H54 (cell line): ENCODE measurements at places on chromosomes 2 and 18.

DNA sequence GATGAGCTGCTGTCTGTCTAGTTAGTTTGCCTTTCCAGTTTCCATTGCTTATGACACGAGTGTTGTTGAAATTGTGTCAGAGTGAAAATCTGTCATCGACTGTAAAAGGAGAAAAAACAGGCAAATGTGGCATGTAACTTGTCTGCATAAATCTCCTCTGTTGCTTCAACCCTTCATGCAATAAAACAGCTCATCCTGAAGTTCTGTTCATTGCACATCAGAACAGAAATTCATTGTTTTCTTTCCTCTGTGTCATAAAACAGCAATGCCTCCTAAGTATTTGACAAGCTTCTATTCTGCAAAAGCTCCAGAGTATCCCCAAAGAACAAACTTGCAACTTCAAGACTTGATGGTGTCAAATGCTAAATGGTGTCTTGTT lies 432.1 kb downstream of the MEIS1 start:
- DNase-seq, result no peak

DNA sequence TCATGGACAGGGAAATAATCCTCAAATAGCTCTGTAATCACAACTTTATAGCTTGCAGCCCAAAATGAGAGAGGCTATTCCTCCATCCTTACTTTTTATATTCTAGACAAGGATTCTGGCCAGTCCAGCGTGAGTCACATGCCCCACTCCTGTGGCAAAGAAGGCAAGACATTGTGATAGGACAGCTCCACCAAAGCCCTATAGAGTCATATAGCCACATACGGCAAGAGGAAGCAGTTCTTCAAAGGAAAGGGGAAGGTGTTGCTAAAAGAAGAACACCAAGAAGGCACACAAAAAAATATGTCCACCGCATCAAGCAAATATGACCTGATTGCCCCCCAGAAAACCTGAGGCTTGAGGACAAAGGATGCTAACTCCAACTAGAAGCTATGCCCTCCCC lies 3.4 kb upstream of the GFPT1 start:
- no peak for DNase-seq

- DNase-seq, result no peak
These were observed 149.5 kb downstream of the CCBE1 start for GRCh38 chr18:59547581-59548182.

DNA sequence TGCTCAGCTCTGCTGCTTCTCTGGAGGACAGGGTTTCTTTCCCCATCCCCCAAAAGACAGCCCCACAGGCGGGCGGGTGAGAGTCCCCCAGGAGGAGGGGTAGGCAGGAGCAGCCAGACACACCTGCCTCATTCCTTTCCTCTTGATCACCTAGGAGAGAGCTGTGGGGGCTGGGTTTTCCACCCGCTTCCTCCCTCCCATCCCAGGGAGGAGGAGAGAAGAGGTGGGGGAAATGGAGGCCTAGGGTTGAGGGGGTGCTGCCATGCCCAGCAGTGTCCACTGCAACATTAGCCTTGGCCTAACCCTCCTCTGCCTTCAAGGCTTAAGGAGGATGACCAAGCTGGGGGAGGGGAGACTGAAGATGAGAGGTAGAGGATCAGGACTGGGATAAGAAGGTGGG lies 14.7 kb downstream of the WNT10A start:
- DNase-seq, result no peak

- no peak for DNase-seq
These were observed 16.9 kb downstream of the KLHL41 start for GRCh38 chr2:169526451-169526850.

- no peak for DNase-seq
These were observed 106.5 kb upstream of the TEX51 start for GRCh38 chr2:126792186-126792585.

DNA sequence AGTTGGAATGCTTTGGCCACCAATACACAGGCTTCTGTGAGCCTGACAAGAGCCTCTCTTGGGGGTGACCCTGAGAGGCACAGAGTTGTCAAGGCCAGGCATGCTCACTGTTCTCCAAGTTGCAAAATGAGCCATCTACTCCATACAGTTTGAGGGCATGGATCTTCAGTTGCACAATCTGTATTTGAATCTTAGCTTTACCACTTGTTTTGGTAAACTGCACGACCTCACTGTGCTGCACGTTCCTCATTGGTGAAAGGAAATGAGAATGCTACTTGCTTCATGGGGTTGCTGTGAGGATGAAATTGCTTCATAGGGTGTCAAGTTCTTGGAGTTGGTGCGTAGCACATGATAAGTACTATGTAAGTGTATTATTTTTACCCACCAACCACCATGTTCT lies 12.0 kb upstream of the HAAO start:
- no peak for DNase-seq

DNA sequence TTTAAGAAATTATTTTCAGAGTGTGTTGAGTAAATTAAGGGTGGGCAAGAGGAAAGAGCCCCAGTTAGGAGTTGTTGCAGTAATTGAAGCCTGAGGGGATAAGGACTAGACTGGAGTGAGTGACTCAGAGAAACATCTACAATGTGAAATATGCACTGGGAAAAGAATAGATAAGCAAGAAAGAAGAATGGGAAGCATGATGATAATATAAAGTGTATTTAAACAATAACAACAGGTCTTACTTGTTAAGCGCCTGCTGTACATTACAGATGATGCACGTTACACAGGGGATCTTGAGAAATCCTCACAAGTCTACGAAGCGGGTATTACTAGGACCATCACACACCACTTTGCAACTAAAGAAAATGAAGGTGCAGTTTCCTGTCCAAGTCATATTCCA lies 73.6 kb upstream of the STK17B start:
- DNase-seq, result no peak

- DNase-seq, result no peak
These were observed 37.1 kb downstream of the B4GALT6 start for GRCh38 chr18:31647127-31647753.

- no peak for DNase-seq
These were observed 4.0 kb downstream of the CWC22 start for GRCh38 chr2:180003073-180003472.

GRCh38 chr2:110720547-110720946 lies 11.8 kb upstream of the ACOXL start:
- no peak for DNase-seq

GRCh38 chr2:119253114-119253702 lies 29.6 kb downstream of the STEAP3 start:
- no peak for DNase-seq

GRCh38 chr2:143252138-143252907 lies 123.1 kb downstream of the ARHGAP15 start:
- no peak for DNase-seq

DNA sequence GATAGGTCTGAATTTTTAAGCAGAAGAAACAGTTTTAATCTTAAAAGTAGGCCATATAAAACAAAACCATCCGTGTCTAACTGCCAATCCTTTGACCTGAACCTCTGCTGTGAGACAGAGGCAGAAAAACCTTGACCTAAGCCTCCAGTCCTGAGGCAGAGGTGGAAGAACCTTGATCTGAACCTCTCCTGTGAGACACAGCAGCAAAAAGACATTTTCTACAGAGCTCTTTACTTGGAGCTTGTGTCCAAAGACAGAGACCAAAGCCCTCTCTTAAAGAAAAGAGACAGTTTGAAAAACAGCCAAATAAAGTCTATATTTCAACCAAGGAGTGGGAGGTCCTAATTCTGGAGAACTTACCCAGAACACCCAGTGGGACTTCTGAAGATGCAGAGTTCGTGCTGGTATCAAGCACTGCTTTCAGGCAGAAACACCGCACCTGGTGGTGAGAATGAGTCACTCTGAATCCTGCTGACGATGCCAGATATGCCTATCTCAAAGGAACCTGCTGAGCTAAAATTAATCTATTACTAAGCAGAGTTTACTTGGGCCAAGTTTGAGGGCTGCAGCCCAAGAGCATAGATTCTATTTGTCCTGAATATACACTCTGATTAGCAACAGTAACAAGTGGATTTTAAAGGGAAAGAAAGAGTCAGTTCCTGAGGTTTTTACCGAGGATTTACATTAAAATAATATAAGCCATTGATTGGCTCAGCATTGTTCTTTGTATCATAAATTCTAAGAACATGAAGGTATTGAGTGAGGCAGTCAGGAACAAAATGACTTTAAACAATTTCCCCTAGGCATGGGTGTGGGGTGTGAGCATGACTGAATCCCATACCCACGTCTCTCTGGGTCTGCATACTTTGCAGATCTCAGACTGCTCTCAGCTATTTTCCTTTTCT lies 806.4 kb downstream of the TRIB2 start:
- no peak for DNase-seq

DNA sequence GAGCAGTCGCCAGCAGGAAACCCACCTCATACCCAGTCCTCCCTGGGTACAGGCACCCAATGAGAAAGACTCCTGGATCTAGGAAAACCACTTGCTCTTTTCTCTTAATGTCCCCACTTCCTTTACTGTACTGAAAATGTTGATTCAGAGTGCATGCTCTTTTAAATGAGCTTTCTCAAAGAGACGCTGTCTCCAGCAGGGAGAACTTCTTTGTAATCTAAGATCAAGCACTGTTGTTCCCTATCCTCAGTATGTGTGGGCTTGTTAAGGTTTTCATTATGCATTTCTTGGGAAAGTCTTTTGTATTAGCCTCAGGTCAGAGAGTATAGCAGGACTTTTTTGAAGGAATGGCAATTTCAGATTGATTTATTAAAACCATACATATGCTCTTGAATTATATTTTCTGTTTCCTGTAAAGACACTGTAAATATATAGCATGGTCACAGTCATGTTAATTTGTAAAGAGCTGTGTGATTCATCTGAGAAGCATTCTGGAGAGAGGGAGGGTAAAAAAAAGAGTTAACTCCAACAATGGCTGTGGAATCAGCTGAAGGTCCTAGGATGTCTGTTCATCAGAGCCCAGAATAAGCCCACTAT lies 178.1 kb downstream of the MGAT5 start:
- peak; percentile 29 for DNase-seq

- no peak for DNase-seq
These were observed 73.1 kb upstream of the HPCAL1 start for GRCh38 chr2:10229462-10230099.

DNA sequence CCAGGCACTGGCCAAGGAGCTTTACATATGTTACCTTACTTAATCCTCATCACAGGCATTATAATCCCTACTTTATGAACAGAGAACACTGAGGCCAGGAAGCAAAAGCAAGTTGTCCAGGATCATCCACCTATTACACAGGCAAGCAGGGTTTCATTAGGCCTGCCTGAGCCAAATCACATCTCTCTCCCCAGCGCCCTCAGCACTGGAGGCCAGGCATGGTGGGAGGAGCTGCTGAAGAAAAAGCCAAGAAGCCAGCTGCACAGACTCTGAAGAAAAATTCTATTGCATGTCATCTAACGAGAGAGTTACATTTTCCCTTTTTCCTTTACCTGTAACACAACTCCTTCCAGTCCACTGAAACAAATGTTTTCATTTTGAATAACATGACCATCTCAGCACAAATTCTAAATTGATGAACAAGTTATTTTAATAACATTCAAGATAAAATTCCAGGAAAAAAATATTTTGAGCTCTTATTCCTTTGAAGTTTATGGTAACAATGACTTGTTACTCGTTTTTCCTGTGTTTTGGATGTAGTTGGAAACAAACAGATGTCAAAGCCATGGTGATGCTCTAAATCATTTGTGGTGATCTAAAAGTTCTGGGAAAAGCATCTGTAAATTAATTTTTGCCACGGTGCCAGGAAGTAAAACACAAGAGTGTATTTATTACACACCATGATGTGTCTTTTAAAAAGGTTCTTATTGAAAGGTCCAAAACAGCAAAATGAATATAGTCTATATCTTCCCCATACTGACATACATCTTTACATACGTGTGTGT lies 139.0 kb upstream of the ITGB6 start:
- DNase-seq, result no peak

DNA sequence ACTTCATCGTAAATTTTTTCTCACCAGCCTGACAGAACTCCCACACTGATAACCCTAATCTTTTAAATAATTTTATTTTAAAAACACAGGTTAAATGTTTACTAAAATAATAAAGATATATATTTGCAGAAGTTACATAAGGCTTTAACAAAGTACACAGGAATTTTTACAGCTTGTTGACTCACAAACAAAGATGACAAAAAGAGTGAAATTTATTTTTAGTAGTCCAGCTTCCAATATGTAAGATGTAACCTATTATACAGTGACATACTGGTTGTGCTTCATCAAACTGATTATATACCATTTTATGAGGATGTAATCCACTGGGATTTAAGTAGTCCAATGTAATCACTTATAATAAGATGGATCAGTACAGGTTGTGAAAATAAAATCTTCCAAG lies 348.9 kb upstream of the SLC39A10 start:
- DNase-seq, result no peak

DNA sequence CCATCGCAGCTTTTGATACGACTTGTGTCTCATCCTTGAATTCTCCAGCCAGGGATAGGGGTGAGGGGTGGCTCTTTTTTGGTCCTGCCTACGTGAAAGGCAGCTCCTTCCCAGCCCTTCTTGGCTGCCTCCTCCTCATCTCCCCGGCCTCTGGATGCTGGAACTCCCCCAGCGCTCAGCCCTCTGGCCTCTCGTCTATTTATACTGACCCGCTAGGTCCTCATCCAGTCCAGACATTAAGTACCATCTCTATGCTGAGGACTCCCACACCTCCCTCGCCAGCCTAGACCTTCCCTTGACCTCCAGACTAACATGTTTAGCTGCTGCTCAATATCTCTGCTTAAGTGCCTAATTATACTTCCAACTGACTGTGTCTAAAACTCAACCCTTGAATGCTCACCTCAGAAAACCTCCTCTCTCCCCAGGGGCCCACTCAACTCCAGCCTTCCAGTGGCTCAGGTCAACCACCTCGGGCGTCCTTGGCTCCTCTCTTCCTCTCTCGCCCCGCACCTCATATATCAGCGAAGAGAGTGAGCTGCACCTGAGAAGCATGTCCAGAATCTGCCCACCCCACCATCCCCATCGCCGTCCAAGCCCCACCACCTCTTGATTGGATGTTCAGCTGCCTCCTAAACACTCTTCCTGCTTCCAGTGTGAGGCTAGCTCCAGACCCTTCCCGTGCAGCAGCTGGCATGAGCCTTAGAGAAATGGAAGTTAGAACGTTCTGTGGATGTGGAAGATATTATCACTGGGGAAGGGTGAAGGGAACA lies 34.8 kb downstream of the TOGARAM2 start:
- DNase-seq, result no peak

GRCh38 chr2:98698896-98699295 lies 32.0 kb downstream of the MGAT4A start:
- DNase-seq, result no peak

- DNase-seq, result no peak
These were observed 41.9 kb downstream of the EVA1A start for GRCh38 chr2:75518638-75519465.

GRCh38 chr2:54939446-54940118 lies 110.7 kb downstream of the RTN4 start:
- DNase-seq, result no peak

- DNase-seq, result no peak
These were observed 114.0 kb downstream of the SP3 start for GRCh38 chr2:173851141-173851641.
